Left ventricle myocardium superior (tissue), 1 donor: ENCODE measurements at places on chromosomes 4 and X. TPM values are rescaled to one million over a fixed set of nuclear protein-coding genes. Genes with fewer than 3 reads are reported as not detected.

SLITRK4 gene
- 0.22 TPM for total RNA-seq

PRSS12 gene
- total RNA-seq, result not detected

RPS6KA3 gene
- 35.6 TPM for total RNA-seq

CXCL11 gene
- 0.42 TPM for total RNA-seq

PDE5A gene
- total RNA-seq, result 7.6 TPM

GRCh38 chrX:134803060-134803459, 144.8 kb upstream of the PLAC1 start:
- DNase-seq, result no peak

DNA sequence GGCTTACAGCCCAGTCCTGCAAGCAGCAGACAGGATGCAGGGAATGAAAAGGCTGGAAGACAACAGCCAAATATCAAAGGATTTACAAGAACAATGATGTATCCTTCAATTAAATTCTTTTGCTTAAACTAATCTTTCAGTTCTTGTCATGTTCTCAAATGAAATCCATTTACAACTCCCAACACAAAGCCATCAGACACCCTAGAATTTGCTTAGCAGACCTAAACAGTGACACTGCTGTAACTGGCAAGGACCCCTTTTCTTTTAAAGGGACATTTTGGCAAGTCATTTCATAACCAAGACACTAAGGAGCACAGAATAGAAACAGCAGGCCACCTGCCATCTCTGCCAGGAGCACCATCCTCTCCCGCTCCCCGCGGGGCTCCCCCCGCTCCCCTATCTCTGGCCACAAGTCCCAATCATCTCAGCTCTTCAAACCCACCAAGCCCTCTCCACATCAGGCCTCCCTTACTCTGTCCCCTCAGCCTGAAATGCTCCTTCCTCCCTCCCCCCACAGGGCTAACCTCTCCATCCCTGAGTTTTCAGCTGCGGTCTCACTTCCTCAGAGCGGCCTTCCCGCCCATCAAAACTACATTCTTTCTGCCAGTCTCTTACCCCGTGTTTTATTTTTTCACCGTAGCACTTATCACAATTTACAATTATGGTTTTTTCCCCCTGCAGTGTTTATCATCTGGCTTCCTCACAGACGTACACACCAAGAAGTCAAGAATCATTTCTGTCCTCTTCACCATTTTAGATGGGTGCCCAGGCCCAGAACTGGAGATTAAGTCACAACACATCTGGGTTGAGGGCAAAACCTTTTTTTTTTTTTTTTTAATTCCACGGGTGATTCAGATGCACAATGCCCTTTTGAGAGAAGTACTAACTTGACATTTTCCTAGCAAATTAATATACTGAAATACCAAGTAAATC, 45.8 kb downstream of the TSPAN5 start:
- no peak for DNase-seq

DNA sequence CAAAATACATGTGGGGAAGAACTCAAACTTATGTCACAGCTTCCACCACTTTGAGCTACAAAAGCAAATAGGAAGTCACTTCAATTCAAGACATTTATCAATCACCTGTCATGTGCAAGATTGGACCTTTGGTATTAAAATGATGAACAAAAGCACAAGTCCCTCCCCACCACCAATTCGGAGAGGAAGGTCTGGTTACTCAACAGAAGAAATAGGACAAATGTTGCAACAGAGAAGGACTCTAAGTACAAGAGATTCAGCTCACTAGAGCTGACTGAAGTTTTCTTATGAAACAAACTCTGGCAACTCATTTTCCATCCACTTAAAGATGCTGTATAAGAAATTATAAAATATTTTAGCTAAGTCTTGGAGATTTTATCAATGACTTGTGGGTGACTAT, 16.0 kb upstream of the MMRN1 start:
- no peak for DNase-seq

- DNase-seq, result no peak
These were observed 81.5 kb downstream of the FTHL17 start for GRCh38 chrX:30990361-30990760.

DNA sequence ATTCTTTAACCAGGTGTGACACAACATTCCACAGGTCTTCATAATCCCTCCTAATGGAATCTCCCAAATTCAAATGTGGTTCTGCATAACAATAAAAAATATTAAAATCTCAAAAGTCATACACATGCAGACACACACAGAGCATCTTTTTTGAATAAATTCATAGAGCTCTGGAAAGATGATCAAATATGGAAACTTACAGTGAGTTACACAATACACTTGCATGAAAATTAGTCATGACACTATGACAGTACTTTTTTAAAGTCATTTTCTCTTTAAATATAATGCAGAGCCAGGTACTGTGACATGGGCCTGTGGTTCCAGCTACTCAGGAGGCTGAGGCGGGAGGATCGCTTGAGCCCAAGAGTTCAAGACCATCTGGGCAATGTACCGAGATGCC, 38.9 kb downstream of the DDX60L start:
- DNase-seq, result no peak
